ENCODE measurements at places on chromosomes 16 and 17.
A peak's percentile ranks its signal among the peaks of the same experiment; 100 is the strongest.

GRCh38 chr16:5516115-5516514 is 418.5 kb upstream of the EEF2KMT start:
- DNase-seq, result no peak

GRCh38 chr17:35666070-35666469 is 65.4 kb upstream of the RASL10B start:
- DNase-seq, result no peak

DNA sequence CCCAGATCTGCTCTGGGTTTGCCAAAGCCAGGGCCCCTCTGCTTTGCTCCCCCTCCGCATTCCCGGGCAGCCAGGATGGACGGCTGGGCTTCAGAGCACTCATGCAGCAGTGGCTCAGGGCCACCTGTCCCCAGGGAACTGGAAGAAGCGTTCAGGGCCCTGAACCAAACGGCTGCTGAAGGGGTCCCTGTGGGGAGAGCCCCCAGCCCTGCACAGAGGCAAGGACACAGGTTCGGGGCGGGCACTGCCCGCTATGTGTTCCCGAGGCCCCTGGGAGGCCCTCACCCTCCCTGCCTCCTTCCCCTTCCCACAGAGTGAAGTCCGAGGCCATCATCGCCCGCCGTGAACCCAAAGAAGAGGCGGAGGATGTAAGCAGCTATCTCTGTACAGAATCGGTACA is 10.4 kb downstream of the NME3 start:
- peak; percentile 12 for DNase-seq

GRCh38 chr17:50493744-50494143 is 14.5 kb upstream of the MYCBPAP start:
- no peak for DNase-seq

DNA sequence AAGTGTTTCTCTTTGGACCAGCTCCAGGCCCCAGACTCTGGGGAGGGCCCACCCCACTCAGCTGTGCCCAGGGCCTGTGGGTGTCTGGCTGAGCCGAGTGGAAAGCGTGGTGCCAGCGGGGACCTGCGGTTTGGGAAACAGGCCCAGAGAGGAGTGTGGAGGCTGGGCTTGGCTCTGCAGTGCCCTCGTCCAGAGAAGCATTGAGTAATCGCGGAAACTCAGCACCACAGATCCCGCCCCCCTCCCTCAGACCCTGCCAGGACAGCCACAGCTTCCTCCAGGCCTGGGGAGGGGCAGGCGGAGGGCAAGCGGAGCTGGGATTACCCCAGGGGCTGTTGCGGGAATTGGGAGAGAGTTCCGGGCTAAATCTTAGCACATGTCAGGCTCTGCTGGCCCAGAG is 14.6 kb upstream of the PITPNA start:
- peak; percentile 94 for DNase-seq

- DNase-seq, result no peak
Measured at GRCh38 chr17:74850914-74851313, 8.8 kb downstream of the GRIN2C start.

GRCh38 chr17:79152636-79153035 is 78.0 kb downstream of the ENGASE start:
- no peak for DNase-seq

GRCh38 chr16:399340-400019 is 2.2 kb upstream of the DECR2 start:
- no peak for DNase-seq

DNA sequence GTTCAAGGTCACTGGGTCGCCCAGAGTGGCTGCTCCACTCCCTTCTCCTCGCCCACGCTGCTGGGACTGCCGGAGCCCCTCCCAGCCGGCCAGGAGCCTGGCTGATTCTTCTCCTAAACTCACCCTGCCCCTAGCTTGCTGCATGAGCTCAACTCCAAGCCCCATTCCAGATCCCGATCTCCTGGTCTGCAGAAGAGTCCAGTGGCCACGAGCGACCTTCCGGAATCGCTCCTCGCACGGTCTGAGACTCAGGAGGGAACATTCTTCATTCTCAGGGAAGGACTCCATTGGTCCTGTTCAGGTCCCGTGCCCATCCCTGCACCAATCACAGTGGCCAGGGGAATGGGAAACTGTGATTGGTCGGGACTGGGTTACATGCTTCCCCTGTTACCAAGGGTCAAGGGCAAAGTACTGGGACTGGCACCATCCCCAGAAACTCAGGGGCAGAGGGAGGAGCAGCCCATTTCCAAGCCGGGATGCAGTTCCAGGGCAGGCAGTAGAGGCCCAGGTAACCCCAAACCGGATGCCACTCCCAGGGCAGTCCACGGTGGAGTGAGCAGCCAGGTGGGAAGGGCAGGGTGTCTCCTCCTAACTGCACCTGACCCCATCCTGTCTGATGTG is 24.5 kb upstream of the CIBAR2 start:
- DNase-seq, result peak; percentile 85

DNA sequence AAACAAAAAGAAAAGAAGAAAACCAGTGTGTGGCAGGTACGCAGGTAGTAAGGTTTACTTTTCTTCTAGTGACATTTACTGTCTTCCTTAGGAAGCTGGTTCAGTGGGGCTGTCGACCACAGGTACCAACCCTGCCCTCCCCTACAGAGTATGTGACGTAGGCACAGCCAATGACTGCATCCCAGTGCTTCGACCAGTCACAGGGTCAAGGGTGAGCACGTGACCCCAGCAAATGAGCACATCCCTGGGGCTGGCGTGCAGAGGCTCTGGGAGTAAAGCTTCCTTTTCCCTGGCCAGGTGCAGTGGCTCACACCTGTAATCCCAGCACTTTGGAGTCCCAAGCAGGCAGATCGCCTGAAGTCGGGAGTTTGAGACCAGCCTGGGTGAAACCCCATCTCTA is 38.9 kb upstream of the PLCG2 start:
- DNase-seq, result no peak

- DNase-seq, result no peak
Measured at GRCh38 chr16:57607676-57608461, 20.6 kb upstream of the ADGRG1 start.

GRCh38 chr17:78266771-78267170 is 35.3 kb downstream of the TMEM235 start:
- no peak for DNase-seq

DNA sequence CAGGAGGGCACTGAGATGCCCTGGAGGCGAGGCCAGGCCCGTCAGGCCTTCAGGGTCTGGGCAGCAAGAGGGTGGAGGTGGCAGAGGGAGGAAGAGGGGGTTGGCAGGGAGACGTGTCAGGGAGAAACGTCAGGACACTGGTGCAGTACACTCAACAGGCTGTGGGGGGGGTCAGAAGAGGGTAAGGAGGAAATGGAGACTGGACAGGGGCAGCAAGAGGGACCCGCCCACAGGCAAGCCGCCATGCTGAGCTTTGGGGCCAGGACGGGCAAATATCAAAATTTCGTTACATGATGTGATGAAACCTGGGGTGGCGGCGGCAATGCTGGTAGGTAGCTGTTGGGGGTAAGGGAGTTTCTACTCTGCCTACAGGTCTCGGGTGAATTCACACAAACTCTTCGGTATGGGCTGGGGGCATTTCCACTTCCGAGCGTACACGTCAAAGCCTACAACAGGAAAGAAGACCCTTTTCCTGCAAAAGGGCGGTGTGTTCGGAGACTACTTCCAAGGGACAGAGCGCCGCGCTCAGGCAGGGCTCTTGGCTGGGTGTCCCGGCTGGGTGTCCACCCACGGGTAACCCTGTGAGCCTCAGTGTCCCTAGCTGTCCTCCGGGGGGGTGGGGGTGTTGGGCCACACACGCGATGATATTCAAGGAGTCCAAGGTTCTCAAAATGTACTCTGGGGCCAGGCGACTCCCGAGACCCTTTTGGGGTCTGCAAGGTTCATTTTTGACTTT is 43.3 kb upstream of the ATP2A3 start:
- DNase-seq, result no peak

- no peak for DNase-seq
Measured at GRCh38 chr17:75240394-75241142, 20.8 kb downstream of the GGA3 start.

DNA sequence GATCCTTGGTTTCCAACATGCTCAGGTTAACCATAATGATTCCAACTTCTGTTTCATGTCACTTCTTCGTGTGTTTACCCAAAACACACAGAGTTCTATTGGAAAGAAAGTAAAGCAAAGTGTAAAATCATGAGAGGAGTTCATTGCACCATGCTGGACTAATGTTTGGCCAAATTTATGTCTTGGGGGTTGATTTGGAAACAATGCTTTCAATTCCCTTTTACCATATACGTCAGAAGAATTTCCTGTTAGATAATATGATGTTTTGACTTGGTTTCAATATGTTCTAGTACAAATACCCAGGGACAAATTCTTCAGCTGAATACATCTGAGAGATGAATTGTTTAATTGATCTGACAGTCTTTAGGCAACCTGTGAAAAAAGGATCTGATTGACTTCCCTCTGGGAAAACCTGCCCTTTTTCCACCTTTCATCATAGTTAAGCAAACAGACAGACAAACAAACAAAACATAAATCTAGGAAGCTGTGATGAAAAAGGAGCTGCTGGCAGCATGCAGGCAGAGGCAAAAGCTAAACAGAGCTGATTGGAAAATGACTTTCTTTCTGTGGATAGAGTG is 26.0 kb upstream of the MPHOSPH6 start:
- DNase-seq, result no peak

GRCh38 chr16:31461921-31462804 is 2.9 kb downstream of the ARMC5 start:
- DNase-seq, result peak; percentile 24

- no peak for DNase-seq
Measured at GRCh38 chr16:27378871-27379481, 23.0 kb upstream of the IL21R start.

GRCh38 chr17:47615766-47616424 is 33.8 kb upstream of the KPNB1 start:
- no peak for DNase-seq

DNA sequence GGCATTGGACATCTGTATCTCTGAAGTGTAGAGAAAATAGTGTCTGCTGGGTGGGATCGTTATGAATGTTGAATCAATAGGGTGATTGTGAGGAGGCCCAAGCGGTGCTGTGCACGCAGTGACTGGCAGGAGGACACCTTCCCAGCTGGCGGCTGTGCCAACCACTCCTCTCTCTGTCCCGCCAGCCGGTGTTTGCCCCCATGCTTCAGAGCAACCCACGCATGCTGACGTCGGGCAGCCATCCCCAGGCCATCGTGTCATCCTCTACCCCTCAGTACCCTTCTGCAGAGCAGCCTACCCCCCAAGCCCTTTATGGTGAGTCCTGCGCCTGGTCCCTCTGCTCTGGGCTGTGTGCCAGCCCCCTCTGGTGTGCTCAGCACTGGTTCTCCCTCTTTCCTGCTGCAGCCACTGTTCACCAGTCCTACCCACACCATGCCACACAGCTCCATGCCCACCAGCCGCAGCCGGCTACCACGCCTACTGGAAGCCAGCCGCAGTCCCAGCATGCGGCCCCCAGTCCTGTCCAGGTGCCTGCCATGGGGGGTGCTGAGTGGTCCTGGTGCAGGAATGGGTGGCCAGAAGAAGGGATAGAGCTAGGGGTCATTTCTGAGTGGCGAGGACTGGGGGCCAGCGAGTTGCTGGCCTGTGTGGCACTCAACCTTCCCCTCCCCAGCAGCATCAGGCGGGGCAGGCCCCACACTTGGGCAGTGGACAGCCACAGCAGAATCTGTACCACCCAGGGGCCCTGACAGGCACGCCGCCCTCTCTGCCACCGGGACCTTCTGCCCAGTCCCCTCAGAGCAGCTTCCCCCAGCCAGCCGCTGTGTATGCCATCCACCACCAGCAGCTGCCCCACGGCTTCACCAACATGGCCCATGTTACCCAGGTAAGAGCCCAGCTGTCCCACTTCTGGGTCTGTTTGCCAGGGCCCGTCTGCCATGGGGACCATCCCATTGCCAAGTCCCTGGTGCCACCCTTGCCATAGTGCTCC is 11.0 kb downstream of the TUFM start:
- DNase-seq, result no peak

GRCh38 chr17:32960815-32961214 is 30.8 kb upstream of the SPACA3 start:
- no peak for DNase-seq

DNA sequence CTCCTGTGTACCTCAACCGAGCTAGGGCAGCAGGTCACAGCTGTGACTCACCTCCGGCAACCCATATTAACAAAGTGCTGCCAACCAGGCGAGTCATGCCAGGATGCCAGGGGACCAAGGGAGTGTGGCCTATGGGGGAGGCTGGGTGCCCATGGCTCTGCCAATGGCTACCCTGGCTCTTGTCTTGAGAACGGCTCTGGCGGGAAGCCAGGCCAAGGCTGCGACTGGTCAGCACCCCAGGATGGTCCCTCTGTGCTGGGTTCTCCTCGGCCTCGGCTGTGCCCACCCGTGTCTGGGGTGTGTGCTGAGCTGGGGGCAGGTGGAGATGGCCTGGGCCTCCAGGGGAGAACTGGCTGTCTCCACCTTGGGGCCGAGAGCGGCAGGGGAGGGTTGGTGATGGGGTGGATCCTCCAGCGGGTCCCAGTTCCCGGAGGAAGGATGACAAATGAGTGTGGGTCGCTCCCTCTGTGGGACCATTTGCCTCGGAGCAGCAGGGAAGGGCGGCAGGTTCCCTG is 75.8 kb downstream of the MRC2 start:
- no peak for DNase-seq

DNA sequence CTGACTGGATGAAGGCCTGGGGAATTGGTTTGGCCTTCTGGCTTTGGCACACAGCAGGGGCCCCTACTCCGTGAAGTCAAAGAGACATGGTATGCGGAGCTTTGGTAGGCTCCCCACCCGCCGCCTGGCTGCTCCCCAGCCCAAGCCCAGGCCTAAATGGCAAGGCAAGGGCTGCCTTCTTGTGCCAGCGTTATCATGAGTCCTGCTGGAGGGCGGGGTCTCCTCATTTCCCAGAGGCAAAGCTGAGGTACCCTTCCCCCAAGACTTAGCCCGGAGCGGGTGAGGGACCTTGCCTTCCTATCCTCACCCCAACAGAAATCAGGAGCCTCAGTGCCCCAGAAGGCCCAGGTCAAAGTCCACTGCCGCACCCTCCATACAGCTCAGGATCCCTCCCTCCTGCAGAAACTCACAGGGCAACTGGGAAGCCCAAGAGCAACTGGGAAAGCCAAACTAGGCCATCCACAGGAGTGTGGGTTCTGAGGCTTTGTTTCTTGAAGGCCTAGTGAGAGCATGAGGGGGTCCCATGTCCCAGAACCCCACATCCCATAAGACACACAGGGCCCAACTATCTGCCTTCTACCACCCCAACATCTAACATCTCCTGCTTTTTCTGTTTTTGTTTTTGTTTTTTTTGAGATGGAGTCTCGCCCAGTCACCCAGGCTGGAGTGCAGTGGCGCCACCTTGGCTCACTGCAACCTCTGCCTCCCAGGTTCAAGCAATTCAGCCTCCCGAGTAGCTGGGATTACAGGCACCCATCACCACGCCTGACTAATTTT is 9.3 kb downstream of the PGAP3 start:
- DNase-seq, result no peak

- DNase-seq, result peak; percentile 90
Measured at GRCh38 chr17:49230636-49231562, at the start of gene PHOSPHO1. TSS of gene PHOSPHO1 (minus strand) at chr17:49230787. CDS start at chr17:49226691, 4,096 bp downstream.

Measured in right hindlimb (tissue), 1 donor.